D341Med (cell line): ENCODE measurements at places on chromosomes 11 and 22.

GRCh38 chr11:73019449-73019848 lies 122.7 kb downstream of the FCHSD2 start:
- DNase-seq: no peak

GRCh38 chr11:46345131-46345597 lies 2.1 kb upstream of the DGKZ start:
- DNase-seq: no peak

- no peak for DNase-seq
Observed at GRCh38 chr11:69711822-69712801, 8.3 kb upstream of the FGF19 start.

- no peak for DNase-seq
Observed at GRCh38 chr11:47127213-47127612, 49.5 kb downstream of the ARFGAP2 start.

- peak; percentile 68 for DNase-seq
Observed at GRCh38 chr11:132402071-132402684, 1031.8 kb downstream of the NTM start.

DNA sequence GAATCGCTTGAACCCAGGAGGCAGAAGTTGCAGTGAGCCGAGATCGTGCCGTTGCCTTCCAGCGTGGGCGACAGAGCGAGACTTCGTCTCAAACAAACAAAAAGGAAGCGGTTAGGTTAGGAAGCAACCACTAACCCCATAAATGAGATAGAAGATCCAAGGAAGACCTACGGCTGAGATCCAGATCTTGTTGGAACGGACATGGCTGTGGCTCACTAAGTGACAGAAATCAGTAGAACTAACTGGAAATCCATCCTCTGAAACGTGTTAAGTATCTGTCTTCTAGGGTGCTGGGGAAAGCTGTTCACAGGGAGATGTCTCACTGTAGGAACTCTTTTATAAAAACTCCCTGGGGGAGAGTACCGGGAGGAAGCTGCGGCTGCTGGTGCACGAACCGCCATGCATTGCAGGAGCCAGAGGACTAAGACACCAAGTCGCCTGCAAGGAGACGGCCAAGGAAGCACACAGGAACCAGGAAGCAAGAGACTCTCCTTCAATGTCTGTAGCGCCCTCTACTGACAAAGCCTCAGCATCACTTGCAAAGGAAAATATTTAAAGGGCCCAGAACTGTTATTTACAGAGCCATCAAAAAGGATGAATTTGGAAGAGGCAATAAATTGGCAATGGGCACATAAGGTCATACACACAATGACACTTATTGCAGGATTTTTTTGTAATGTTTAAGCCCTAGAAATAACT lies 16.9 kb upstream of the SPTY2D1 start:
- DNase-seq: peak; percentile 75

GRCh38 chr11:100404907-100405306 lies 282.2 kb upstream of the ARHGAP42 start:
- no peak for DNase-seq

DNA sequence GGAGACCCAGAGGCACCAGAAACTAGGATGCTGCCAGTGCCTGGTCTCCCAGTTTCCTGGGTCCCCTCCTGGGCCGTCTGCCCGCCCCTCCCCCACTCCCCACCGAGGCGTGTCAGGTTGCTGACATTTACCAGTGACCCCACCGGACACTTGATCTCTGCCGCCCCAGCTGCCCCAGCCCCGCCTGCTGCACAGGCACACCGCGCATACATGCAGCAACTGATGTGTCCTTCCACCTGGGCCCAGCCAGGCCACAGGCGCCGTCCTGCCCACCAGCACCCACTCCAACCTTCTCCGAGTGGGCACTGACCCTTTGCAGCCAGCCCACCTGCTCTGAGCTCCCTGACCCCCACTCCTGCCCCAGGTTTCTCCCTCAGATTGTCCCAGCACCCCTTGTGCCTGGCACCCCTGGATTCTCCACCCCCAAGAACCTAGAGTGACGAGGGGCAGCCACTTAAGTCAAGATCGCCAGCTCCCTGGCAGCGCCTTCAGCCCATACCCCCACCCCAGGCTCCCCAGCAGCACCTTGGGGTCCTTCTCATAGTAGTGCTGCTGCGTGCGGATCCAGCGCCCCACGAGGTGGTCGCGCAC lies 548 bp downstream of the PYGM start:
- peak; percentile 29 for DNase-seq

- DNase-seq: no peak
Observed at GRCh38 chr11:49499117-49499516, 290.7 kb upstream of the FOLH1 start.

GRCh38 chr22:46500201-46500600 lies 37.2 kb downstream of the CELSR1 start:
- DNase-seq: no peak

DNA sequence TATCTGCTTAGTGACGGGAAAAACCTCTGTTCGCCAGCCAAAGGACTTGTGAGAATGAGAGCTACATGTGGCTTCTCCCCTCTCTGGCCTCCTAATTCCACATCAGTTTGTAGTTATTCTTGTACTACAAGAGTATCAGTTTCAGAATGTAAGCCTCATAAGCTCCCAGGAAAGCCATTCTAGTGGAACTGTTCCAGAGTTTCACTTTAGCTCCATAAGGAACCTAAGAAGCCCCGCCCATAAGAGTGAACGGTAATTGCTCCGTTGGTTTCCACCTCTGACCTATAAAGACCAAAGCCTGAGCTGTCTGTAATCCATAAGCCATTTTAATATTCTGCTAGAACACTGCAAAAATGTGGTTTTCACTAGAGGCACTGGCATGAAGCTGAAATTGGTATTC lies 53.0 kb downstream of the SIK3 start:
- peak; percentile 58 for DNase-seq
